ENCODE measurements at places on chromosomes 5 and 9.

DNA sequence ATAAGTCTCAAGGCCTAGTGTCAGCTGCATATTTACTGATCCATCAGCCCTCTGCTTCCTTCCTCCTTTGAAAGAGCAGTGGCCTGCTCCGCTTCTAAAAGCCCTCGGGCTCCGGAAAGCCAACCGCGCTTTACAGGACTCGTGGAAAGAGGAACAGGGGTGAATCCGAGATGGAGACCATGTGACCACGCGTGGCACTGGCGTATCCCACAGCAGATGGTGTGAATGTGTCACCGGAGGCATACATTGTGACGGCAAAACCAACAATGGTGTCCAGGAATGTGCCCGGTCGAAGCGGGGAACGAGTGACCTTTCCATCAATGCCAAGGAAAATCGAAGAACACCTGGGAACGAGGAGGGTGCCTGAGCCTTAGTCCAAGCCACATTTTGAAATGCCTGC is 484.6 kb downstream of the SPATA31A7 start:
- DNase-seq = no peak

GRCh38 chr5:6059137-6059800 is 319.1 kb downstream of the MED10 start:
- DNase-seq = no peak

DNA sequence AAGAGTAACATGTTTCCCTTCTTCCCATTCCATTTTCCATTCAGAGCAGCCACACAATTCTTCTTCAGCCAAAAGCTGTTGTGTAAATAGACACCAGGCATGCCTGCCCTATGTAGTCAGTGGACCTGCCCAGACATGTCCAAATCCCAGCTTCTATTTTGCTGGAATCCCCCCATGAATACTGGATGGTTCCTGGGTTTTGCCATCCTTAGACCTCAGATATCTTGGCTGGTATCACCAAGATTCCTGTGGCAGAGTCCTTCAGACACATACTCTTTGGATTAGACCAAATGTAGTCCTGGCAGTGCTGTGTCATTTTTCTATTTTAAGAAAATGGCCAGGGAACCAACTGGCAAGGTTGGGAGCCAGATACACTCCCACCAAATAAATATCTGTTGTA is 10.3 kb downstream of the FST start:
- no peak for DNase-seq

DNA sequence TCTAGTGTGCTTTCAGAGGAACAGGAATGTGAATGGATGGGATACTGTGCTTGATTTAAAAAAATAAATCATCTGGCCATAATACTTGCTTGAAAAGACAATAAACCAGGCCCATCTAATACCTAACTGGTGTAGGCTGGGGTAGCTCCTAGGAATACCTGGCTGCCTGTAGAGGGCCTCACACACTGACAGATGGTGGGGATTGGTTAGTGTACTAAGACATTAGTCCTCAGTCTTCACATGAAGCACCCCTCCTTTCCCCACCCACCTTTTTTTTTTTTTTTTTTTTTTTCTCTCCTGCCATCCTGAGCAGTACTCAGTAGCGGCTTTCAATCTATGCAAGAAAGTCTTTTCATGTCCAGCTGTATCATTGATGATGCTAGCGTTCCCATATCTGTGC is 130.5 kb downstream of the ADGRV1 start:
- DNase-seq = no peak

DNA sequence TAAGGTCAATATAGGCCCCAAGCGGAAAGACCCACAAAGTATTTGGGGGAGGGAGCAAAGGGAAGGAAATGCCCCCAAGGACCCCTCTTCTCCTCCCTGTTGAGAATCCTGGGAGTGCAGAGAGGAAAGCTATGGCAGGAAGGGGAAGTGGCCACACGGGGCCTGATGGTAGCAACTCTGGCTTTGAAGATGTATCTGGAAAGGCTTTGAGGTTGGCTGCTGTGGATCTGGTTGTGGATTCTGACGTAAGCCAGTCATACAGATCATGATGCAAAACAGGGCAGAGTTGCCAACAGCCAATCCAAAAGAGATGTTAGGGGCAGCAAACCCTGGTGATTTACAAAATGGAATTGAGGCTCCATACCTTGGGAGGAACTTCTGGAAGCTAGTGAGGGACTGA is 108.8 kb downstream of the PRKACG start:
- no peak for DNase-seq

- no peak for DNase-seq
These were observed 112.2 kb downstream of the FOXD1 start for GRCh38 chr5:73336366-73336765.

GRCh38 chr9:88578121-88579049 is 43.4 kb downstream of the NXNL2 start:
- peak; percentile 44 for DNase-seq

DNA sequence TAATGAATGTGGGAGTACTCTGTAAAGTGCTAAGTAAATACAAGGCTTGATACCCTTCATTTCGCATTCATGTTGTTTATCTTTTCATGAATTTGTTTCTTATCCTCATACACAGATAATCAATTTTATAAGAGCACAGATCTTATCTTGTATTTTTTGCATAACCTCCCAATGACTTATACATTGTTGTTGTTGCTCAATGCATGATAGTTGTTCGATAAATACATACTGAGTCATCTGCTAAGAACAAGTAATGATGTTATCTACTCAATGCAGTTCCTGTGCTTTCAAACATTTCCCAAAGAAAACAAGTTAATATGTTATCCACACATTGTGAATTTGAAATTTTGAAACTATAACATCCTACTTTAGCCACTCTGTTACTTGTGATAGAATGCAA is 60.7 kb downstream of the TAF11L14 start:
- DNase-seq = no peak

DNA sequence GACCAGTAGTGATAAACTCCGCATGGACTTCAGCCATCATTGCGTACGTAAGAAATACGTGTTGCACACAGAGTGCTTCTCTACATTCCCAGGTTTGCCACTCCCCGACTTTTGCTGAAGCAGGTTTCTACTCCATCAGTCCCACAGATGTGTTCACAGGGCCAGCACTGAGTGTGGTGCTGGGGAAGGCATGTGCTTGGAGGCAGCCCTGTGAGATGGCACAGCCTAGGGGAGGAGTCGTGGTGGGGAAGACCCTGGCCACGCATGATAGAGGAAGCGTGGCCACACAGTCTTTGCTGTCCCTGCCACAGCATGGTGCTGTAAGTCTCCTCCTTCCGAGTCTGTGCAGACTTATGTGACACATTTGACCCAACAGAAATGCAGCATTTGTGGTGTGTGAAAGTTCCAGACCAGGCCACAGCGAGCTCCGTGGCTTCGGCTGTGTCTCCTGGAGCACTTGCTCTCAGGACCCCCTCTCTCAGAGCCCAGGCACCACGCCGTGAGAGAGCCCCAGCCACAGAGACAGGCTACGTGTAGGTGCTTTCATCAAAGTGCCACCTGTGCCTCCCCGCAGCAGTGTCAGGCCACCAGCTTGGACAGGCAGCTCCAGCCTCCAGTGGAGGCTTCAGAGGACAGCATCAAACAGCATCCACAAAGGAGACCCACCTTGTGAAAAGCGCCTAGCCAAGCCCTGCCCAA is 197.8 kb downstream of the AUH start:
- DNase-seq = no peak

GRCh38 chr5:121873409-121873808 is 21.7 kb downstream of the FTMT start:
- DNase-seq = no peak

DNA sequence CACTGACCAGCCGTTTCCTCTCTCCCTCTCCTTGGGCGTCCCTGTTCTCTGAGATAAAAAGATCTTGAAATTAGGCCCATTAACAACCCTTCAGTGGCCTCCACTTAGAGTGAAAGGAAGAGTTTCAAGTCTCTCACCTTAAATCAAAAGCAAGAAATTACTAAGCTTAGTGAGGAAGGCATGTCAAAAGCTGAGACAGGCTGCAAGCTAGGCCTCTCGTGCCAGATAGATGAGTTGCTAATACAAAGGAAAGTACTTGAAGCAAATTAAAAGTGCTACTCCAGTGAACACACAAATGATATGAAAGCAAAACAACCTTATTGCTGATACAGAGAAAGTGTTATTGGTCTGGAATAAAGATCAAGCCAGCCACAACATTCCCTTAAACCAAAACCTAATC is 331.3 kb upstream of the SEMA6A start:
- DNase-seq = no peak

GRCh38 chr5:55173687-55174230 is 782 bp upstream of the CDC20B start:
- no peak for DNase-seq

GRCh38 chr5:84816746-84817547 is 432.3 kb upstream of the EDIL3 start:
- no peak for DNase-seq

DNA sequence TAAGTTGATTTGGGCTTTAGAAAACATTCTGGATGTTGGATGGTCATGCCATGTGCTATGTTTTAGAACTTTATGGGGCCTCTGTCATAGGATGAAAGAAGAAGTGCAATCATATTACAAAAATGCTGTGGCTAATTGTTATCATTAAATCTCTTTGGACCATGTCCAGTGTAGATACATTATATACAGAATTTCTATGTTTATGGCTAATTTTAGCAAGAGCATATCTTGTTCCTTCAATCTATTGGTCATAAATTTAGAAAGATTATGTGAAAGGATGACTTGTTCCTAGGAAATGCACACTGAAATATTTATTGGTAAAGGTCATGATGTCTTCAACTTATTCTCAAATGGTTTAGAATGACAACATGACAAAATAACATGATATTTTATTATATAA is 42.4 kb upstream of the ELL2 start:
- no peak for DNase-seq

DNA sequence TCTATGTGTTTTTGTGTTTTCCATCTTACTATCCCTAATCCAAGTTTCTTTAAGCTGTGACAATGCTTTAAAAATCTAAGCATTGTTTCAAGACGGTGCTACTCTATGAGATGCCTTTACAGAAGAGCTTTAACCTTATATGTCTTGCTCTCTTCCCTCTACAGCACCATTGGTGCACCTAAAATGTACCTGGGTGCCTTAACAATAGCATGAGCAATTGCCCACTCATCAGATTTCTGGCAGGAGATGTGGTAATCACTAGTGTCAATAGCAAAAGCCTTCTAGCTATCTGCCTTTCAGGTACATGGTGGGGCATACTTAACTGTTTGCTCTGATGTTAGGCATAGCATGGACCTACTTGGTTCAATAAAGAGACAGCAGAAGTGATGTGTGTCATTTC is 222.3 kb upstream of the KIF2A start:
- DNase-seq = no peak

DNA sequence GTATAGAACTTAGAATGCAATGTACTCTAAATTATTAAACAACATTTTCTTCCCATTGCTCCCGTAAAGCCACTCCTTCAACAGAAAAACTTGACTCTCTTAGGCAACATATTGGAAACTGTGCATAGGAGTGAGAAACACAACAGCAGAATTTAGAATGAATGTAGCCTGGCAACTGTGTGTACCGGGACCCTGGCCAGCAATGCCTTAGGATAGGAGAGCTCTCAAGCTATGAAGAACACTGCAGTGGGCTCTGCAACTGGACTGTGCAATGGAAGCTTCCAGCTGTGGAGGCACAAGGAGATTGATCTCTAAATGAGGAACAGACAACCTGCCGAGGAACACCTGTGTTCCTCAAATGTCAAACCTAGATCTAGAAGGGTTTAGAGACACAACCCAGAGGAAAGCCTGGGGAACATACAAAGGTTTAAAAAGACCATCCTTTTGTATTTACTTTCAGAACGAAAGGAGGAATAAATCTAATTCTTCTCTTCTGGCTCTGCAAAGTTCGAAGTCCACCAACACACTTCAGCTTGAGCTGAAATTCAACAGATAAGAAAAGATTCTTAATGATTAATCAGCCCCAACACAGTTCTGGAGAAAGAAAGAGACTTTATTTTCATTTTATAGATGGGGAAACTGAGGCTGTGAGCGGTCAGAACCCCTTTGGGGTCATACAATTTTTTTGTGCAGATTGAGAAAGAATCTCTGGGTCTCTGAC is 51.5 kb upstream of the ARL15 start:
- DNase-seq = no peak

- DNase-seq = no peak
These were observed 33.2 kb downstream of the GRIN3A start for GRCh38 chr9:101705135-101705661.

- no peak for DNase-seq
These were observed 46.6 kb downstream of the ARHGAP26 start for GRCh38 chr5:142816531-142817430.

DNA sequence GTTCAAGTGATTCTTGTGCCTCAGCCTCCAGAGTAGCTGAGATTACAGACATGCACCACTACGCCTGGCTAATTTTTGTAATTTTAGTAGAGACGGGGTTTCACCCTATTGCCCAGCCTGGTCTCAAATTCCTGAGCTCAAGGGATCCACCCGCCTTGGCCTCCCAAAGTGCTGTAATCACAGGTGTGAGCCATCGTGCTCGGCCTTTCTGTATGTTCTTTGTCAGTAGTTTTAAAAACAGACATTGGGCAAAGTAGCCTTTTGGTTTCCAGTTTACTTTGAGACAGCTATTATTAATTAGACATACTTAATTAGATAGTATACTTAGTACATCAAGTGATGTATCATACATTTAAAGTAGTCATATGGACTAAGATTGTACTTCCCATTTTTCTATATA is 45.2 kb downstream of the RBM27 start:
- no peak for DNase-seq

- DNase-seq = no peak
These were observed 38.4 kb downstream of the ZFAND5 start for GRCh38 chr9:72326641-72327040.

GRCh38 chr9:86975606-86976005 is 28.3 kb upstream of the GAS1 start:
- no peak for DNase-seq

GRCh38 chr5:60541980-60542379 is 158.0 kb downstream of the DEPDC1B start:
- DNase-seq = no peak

GRCh38 chr9:137023157-137023556 is 4.9 kb downstream of the ABCA2 start:
- no peak for DNase-seq

- DNase-seq = no peak
These were observed 50.9 kb upstream of the EQTN start for GRCh38 chr9:27347889-27348288.

- no peak for DNase-seq
These were observed 105.2 kb upstream of the SLC28A3 start for GRCh38 chr9:84445737-84446136.

- no peak for DNase-seq
These were observed 589 bp downstream of the CKS2 start for GRCh38 chr9:89311346-89312221.

- DNase-seq = no peak
These were observed 91.5 kb downstream of the MAMDC2 start for GRCh38 chr9:70135176-70135575.

GRCh38 chr9:109792951-109793546 is 13.1 kb downstream of the PALM2AKAP2 start:
- DNase-seq = no peak

- no peak for DNase-seq
These were observed 49.8 kb upstream of the SH3PXD2B start for GRCh38 chr5:172503925-172504700.

- DNase-seq = no peak
These were observed 109.8 kb upstream of the NMUR2 start for GRCh38 chr5:152514827-152515397.
